ENCODE measurements at places on chromosomes 4 and X.

- DNase-seq = no peak
These were observed 40.6 kb downstream of the GUCY2F start for GRCh38 chrX:109441266-109441665.

DNA sequence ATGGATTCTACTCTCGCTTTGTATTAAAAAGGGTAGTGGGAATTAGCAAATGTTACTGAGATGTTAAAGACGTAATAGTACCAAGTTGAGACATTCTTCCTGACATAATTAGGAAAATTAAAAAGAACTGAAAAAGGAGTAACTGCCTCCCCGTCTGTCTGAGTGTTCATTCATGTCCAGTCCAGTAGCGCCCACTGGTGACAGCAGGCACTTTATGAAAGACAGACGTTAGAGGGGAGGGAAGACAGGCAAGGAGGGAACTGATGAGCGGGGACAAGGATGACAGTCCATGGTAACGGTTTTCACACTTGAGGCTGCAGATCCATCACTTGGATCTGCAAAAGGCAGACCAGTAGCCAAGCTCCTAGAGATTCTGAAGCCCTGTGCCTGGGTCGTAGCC is 326.7 kb downstream of the STK32B start:
- DNase-seq = no peak

- no peak for DNase-seq
These were observed 31.5 kb upstream of the HTRA3 start for GRCh38 chr4:8238036-8238511.

DNA sequence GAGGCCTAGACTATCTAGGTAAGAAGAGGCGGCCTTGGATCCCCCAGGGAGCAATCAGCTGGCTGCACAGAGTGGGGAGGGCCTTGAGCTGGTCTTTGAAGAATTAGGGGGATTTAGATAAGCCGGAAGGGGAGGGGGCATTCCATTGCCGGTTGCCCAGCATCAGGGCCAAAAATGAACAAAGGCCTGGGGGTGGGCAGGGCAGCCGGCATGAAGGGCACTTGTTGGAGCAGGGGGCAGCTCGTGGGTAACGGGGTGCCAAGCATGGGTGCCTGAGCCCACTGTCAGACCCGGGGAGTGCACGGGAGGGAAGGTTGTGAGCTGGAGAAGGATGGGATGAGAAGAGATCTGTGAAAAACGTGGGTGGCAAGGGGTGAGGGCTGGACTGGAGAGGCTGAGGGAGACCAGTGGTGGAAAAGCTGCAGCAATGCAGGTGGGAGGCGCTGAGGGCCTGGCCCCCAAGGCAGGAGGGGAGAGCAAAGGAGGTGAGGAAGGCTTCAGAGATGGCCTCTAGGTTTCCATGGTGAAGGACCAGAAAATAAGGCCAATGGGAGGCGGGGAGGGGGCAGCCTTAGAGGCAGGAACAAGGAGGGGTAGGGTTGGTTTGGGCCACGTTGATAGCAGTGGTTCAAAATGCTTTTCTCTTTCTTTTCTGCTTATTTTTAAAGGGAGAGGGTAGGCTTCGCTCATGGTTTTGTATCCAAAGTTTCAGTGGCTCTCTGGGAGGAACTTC is 8.6 kb downstream of the KLF3 start:
- no peak for DNase-seq

Data from stimulated activated CD4-positive, alpha-beta T cell treated with anti-CD3 and anti-CD28 coated beads, Interleukin-4, amount 100 ng/mL, for 4 hours (primary cell).